ENCODE measurements at places on chromosomes 11 and 22.

DNA sequence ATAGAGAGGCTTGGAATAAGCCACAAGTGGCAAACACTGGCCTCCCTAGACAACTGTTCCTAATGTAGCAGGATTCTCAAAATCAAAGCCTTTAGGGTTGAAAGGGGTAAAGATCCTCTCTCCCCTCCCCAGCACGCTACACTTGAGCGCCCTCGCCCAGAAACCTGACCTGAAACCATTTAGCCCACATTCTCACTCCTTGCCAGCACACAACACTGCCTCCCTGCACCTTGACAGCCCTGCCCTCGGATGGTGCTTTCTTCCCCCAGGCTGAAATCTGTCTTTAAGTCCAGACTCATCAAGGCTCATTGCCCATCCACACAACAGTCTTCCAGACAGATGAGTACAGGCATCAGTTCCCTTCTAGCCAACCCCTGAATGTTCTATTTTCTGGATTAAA, 26.5 kb downstream of the CWC15 start:
- no peak for DNase-seq

- DNase-seq, result no peak
Observed at GRCh38 chr11:34866375-34866774, 49.8 kb downstream of the APIP start.

- DNase-seq, result no peak
Observed at GRCh38 chr11:20081336-20081735, 78.9 kb downstream of the DBX1 start.

- no peak for DNase-seq
Observed at GRCh38 chr11:27678242-27678641, 22.0 kb downstream of the BDNF start.

- DNase-seq, result no peak
Observed at GRCh38 chr22:26970809-26971394, 313.5 kb downstream of the MIAT start.

- DNase-seq, result no peak
Observed at GRCh38 chr11:47863189-47863897, 15.2 kb upstream of the NUP160 start.

DNA sequence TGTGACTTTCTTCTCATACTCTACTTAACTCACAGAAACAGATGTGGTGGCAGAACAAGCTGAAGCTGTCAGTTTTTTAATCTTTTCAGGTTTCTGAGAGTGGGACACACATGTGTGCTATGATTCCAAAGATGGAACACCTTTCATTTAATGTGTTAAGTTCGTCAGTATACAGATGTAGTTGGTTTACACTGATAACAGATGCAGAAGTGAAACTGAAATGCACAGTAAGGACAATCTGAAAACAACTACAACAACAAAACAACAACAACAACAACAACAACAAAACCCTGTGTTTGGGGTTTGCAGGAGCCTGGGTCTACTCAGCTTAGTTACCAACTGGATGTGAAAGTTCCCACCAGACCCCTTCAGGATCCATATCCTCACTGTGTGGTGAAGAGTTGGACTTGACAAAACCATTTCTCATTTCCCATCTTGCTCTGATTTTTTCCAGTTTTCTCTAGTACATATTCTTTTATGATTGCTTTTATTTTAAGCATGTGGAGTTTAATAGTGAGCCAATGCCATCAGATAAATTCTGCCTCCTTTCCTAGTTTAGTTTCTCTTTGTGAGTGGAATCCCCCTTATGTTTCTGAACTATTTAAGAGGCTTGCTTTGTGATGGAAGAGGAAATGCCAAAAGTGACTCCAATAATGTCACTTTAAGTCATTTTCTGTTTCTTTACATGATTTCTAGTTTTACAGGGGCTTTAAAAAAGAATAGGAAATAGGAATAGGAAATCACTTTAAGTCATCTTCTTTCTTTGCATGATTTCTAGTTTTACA, 47.8 kb downstream of the ARHGAP42 start:
- DNase-seq, result no peak

DNA sequence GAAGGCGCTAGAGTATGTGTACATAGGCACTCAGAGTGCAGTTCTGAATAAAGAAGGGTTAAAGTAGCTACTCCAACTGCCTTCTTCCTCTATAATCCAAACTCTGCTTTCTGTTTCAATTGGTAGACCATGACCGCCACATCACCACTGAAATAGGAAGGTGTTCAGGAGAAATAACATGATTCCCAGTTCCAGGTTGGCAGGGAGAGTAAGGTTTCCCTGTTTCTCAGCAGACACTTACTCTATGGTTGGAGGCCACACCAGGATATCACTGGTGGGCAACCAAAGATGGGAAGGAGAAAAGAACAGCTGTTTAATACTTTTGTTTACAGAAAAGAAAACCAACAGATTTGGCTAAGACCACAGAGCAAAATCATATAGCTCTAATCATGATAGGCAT, 37.9 kb downstream of the PAK1 start:
- no peak for DNase-seq

- DNase-seq, result no peak
Observed at GRCh38 chr22:17906978-17907747, 117.2 kb downstream of the MICAL3 start.

GRCh38 chr11:121595717-121596161, 143.0 kb upstream of the SORL1-AS1 start:
- DNase-seq, result no peak

- DNase-seq, result no peak
Observed at GRCh38 chr11:17700991-17701390, 18.4 kb upstream of the MYOD1 start.

DNA sequence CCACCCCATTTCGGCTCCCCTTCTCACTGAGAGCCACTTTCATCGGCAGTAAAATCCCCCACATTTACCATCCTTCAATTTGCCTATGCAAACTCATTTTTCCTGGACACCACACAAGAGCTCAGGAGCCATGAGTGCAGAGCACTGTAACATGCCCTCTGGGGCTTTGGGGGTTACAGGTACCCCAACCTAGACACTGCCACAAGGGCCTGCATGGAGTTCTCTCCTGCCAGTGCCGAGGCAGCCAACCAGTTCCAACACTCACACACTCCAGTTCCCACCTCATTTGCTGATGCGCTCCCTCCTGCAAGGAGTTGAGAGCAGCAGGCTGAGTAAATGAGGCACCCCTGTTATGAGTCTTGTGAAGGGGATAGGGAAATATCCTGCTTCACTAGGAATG, 76.1 kb downstream of the SMCO4 start:
- no peak for DNase-seq

- no peak for DNase-seq
Observed at GRCh38 chr11:117192401-117192875, 6.7 kb upstream of the TAGLN start.

DNA sequence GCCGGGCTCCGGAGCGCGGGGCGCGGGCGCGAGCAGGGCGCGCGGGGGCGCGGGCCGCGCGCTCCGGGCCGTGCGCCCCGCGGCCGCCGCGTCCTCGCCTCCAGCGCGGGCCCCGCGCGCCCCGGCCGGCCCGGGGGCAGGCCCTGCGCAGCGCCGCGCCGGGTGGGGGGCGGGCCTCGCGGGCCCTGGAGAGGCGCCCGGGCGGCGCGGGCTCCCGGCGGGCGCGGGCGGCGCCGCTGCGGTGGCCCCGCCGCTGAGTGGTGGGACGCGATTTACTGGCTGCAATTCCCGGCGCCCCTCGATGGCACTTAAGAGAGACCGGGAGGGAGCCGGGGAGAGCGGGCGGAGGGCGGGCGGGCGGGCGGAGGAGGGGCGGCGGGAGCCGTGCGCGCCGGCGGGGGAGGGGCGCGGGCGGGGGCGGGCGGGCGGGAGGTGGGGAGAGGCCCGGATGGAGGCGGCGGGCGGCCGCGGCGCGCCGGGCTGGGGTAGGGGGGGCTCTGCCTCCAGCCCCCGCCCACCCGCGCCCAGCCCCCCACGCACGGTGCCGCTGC, 73.2 kb upstream of the TCF20 start:
- no peak for DNase-seq

- no peak for DNase-seq
Observed at GRCh38 chr22:30284172-30284571, 5.1 kb downstream of the CASTOR1 start.

DNA sequence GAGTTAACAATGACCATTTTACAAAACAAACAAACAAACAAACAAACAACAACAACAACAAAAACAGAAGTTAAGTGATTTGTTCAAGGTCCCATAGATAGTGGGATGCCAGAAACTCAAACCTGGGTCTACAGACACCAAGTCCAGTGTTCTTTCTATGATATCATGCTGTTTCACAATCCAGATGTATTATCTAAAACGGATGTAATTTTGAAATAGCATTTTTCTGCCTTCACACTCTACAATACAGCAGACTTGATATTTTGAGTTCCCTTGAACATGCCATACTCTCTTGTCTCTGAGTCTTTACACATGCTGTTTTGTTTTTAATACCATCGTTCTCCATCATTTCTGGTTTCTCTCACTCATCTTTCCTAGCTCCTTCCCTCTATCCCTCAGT, 104.5 kb downstream of the RELT start:
- DNase-seq, result no peak

DNA sequence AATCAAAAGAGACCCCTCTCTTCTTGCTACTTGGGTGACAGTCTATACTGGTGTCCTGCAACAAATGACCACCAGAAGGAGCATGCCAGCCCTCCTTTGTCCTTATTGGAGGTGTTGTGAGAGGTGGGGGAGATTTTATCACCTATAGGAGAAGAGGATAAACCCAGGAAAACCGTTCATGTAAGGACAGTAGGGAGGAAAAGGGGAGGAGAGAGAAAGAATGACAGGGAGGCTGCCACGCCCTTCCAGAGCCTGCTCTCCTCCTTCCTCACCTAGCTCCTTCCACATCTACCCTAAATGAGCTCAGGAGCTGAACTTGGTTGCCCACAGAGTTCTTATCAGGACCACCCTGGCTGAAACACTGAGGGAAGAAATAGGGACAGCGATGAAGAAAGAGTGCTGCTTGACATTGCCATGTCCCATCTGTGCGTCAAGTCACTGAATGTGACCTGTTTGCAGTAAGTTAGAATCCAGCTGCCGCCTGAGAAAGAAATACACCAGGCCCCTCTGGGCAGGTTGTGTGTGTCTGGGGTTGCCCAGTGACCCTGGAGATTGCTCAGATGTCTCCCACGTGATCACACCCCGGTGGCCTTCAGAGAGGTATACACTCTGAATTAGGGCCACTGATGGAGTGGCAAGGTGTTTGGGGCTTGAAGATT, 40.4 kb upstream of the ETS1 start:
- DNase-seq, result no peak

DNA sequence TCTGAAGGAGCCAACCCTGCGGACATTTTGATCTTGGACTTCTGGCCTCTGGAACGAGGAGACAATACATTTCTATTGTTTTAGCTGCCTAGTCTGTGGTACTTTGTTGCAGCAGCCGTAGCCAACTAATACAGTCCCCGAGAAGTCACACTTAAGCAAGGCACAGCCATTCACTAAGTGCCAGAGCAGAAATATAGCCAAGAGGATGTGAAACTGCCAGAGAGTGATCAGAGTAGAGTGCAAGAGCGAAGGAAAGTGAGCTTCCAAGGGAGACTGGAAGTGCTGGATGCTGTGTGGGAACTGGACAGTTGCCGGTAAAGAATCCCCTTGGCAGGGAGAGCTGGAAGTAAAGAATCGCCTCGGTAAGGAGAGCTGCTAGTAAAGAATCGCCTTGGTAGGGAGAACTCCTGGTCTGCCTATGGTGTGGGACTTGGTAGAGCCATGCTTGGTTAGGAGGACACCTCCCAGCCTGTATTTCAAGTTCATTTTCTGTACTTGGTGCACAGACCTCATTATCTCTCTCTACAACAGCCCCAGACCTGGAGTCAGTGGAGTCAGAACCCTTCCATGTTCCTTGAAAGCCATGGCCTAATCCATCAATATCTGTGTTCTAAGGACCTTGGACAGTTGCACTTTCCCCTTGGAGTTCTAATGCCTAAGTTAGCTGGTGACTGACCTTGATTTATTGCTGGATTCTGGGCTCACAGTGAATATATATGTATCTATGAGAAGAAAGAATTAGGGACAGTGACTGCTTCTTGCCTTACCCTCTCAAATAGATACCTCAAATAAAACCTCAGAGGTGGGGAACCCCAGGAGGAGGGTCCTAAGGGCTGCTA, 162.1 kb downstream of the LDLRAD3 start:
- no peak for DNase-seq

- DNase-seq, result no peak
Observed at GRCh38 chr11:28793282-28793738, 685.1 kb downstream of the METTL15 start.

- no peak for DNase-seq
Observed at GRCh38 chr22:17634696-17635095, 3.9 kb upstream of the BCL2L13 start.

DNA sequence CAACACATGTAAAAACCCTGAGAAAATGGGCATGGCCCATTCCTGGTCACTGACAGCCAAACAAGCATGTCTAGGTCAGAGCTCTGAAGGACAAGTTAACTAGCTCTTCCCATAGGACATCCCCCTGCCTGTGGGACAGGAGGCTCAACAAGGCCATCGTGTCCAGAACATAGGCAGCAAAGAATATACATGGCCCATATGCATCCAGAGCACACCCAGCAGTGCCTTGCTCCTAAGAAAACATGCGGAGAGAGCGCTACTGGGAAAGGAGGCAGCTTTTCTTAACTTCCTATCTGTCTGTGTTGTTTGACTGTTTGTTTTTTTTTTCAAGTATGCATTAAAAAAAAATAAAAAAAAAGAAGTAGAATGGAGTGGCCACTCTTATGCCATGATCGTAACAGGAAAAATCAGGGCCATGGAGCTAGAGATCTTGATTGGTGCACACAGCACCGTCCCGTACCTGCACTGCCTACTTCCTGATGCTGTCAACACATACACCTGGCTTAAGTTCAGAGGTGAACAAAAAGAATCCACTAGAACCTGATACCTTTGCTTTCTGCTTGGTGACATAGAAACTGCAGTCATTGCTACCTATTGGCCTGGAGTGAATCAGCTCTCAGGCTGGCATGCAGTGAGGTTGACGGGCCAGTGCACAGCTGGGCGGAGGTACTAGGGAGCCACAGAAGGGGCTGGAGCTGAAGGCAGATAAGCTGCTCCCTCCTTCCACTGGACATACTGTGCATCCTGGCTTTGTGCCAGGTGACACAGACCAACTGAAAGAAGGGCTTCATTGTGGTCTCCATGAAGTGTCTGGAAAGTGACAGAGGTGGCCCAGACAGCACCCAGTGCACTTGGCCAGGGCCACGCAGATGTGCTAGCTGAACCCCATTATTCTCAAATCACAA, 11.9 kb downstream of the UFD1 start:
- no peak for DNase-seq

GRCh38 chr11:108871152-108871551, 206.3 kb downstream of the DDX10 start:
- DNase-seq, result no peak

GRCh38 chr22:21650823-21651520, 8.9 kb downstream of the SDF2L1 start:
- DNase-seq, result no peak

DNA sequence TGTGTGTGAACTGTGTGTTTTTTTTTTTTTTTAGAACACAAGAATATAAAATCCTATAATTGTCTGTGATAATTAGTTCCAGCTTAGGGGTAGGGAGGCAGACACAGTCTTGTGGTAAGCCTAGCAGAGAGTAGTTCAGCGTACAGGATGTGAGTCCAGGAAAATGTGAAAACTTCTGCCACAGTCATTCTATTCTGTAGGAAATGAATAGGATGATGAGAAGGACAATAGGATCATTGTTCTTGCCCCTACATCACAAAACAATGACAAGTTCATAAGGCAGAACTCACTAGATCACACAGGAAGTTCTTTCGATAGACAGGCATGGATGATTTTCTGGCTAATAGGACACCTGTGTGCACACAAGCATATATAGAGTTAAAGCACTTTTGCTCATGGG, 132.2 kb downstream of the NAV2 start:
- DNase-seq, result no peak

Data from stimulated activated CD4-positive, alpha-beta T cell treated with anti-CD3 and anti-CD28 coated beads, TNF-alpha, amount 100 ng/mL, for 1 hour (primary cell).